ENCODE measurements at places on chromosomes 1 and 21.

- DNase-seq, result no peak
These were observed 30.1 kb downstream of the PDE9A start for GRCh38 chr21:42683371-42684108.

DNA sequence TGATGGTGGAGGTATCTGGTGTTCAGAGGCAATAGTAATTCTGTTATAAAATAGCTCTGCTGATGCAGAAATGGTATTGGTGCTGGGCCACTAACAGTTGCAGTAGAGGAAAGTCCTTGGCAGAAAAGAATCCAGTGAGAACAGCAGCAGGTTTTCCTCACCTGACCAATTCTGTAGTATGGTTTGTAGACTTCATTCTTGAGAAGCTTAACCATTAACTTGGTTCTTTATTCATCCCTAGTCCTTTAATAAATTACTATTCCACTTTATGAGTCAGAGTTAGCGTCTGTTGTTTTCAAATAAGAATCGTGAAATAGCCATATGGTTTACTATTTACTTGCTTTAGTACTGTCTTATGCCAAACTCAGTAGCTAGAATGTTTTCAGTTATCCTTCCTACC, 128.5 kb upstream of the SERTAD4 start:
- no peak for DNase-seq

DNA sequence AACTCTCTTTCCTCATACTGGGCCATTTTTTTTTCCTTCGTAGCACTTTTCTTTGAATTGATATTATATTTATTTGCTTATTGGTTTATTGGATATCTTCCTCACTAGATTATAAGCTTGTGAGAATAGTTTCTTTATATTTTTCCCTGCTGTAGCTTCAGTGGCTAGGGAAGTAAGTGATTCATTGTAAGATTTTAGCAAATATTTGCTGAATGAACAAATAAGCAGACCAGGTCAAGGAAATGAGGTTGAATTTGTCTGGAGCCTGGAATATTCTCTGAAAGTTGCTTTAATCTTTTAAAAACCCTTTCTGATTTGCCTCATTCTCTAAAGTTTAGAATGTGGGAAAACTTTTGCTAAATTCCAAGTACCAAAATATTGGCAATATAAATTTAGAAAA, 80.2 kb downstream of the RABGAP1L start:
- no peak for DNase-seq

GRCh38 chr1:25669781-25670567, 53.4 kb downstream of the MAN1C1 start:
- DNase-seq, result no peak
